ENCODE measurements at places on chromosomes 16 and 17.

DNA sequence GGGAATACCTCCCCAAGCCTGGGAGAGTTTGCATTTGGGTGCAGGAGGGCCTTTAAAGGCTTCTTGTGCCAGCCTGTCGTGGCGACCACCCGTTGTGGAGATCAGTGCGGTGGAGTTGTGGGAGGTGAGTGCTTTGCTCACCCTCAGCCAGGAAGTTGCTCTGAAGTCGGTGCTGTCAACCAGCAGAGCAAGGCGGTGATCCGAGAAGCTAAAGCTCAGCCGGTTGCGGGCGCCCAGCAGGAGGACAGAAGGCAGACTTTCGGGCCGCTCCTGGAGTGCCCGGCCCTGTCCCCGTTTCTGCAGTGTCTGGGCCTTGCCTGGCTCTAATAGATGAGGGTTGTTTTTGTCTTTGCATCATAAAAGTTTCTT is 1.4 kb downstream of the UBE2I start:
- H3K27ac ChIP-seq = no peak overlapping the region
- H3K27me3 ChIP-seq = no peaks in the 10 kb centered on the region
- peaks cover 4% of the 10 kb centered on the region for H3K36me3 ChIP-seq
- peak overlapping the region; percentile 87 for H3K4me3 ChIP-seq
- peaks cover 14% of the 10 kb centered on the region for H3K4me1 ChIP-seq

DNA sequence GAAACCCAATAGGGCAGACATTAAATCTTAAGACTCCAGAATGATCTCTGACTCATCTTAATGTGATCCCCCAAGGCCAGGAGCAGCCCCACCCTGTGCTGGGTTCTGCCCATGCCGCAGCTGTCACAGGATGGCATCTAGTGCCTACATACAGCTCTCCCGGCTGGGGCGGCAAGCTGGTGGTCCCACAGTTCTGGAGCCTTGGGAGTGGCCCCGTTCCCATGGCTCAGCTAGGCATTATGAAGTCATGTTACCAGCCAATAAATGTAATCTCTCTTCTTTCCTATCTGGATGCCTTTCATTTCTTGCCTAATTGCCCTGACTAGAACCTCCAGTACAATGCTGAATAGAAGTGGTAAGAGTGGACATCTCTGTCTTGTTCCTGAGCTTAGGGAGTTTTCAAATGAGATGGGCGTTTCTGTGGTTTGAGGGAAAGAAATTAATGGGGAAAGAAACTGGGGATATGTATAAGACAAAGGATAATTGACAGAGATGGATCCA is 95.7 kb upstream of the DNAH17 start:
- H3K36me3 ChIP-seq = peaks cover 33% of the 10 kb centered on the region
- no peak for DNase-seq
- H3K27ac ChIP-seq = no peak overlapping the region
- H3K4me1 ChIP-seq = no peaks in the 10 kb centered on the region

DNA sequence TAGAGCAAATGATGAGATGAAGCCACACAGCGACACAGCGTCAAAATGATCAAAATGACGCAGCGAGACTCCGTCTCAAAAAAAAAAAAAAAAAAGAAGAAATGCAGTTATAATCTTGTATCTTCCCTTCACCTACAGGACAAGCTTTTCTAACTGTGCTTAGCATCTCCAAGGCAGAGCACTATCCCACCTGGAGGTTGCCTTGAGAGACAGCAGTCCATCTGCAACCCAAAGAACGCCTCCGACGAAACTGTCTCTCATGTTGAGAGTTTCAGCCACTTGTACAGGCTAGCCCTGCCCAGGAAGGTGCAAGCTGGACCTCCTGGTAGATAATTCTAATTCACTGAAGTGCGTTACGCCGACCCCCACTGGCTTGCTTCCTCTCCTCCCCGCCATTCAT is 46.7 kb upstream of the GCSH start:
- H3K36me3 ChIP-seq = no peaks in the 10 kb centered on the region
- peaks cover 2% of the 10 kb centered on the region for H3K27me3 ChIP-seq
- H3K4me3 ChIP-seq = no peak overlapping the region
- no peak overlapping the region for H3K27ac ChIP-seq
- no peak for DNase-seq
- no peaks in the 10 kb centered on the region for H3K4me1 ChIP-seq

- H3K27me3 ChIP-seq = no peaks in the 10 kb centered on the region
- H3K4me1 ChIP-seq = no peaks in the 10 kb centered on the region
- H3K36me3 ChIP-seq = no peaks in the 10 kb centered on the region
- no peak overlapping the region for H3K4me3 ChIP-seq
- DNase-seq = no peak
Measured at GRCh38 chr17:39675390-39676082, 7.3 kb downstream of the PNMT start.

DNA sequence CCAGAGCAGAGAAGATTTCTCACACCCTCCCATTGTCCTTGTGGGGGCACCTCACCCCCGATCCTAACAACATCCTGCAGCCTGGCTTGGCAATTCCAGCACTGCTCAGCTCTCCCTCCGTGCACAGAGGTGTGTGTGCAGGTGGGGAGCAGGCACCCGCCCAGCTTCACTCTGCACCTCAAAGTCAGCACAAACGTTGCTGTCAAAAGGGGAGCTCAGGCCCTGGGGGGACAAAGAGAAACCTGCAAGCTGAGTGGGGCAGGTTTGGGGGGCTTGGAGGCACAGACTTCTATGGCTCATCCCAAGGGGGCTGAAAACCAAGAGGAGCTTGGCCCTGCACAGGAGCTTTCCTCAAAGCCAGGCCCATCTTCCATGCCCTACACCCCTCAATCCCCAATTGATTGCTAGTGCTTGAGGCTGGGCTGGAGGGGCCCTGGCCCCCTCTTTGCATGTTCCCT is 231.9 kb upstream of the TNRC6C start:
- DNase-seq = no peak
- H3K4me3 ChIP-seq = no peak overlapping the region
- H3K4me1 ChIP-seq = no peaks in the 10 kb centered on the region

GRCh38 chr16:20441191-20441590 is 10.1 kb upstream of the ACSM2A start:
- no peaks in the 10 kb centered on the region for H3K36me3 ChIP-seq
- no peak overlapping the region for H3K4me3 ChIP-seq
- no peak for DNase-seq
- no peaks in the 10 kb centered on the region for H3K27me3 ChIP-seq
- H3K27ac ChIP-seq = no peak overlapping the region

- no peak overlapping the region for H3K4me3 ChIP-seq
- H3K27ac ChIP-seq = no peak overlapping the region
- H3K4me1 ChIP-seq = no peaks in the 10 kb centered on the region
- H3K27me3 ChIP-seq = no peaks in the 10 kb centered on the region
Measured at GRCh38 chr17:44995436-44996001, 27.4 kb upstream of the C1QL1 start.

DNA sequence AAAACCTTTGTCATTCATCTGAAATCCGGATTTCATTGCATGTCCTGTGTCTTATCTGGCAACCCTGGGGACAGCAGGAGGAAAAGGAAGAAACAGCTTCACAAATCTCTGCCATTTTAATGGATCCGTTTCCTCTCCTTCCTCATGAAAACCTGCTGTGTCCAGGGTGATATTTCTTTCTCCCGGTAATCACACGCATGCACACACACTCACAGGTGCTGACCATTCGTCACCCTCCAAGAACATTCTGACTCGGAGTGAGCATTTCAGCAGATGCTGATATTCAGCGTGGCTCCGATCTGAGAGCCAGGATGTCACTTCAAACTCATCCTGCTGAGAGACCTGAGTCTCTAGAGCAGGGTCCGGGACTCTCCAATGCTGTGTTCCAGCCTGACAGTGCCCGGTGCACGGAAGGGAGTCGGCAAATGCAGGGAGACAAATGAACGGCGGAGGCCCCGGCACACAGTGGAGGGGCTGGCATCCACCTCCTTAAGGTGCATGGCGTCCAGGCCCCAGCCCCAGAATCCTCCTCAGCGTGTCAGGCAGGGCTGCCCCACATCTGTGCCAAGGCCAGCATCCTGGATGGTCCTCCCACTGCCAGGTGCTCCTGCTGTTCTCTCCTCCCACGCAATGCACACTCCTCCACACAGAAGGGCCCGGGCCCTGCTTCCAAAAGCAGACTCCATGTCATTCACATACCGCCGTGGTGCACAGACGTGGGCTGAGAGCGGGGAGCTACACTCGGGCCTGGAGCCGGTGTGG is 70.7 kb downstream of the RBFOX3 start:
- no peak for DNase-seq
- H3K4me1 ChIP-seq = no peaks in the 10 kb centered on the region
- H3K4me3 ChIP-seq = no peak overlapping the region
- H3K27me3 ChIP-seq = no peaks in the 10 kb centered on the region

GRCh38 chr17:79933863-79934652 is 94.8 kb upstream of the CBX4 start:
- peak; percentile 68 for DNase-seq
- peaks cover 12% of the 10 kb centered on the region for H3K4me1 ChIP-seq
- H3K4me3 ChIP-seq = no peak overlapping the region
- H3K36me3 ChIP-seq = peaks cover 5% of the 10 kb centered on the region

GRCh38 chr17:69597898-69598692 is 183.6 kb downstream of the MAP2K6 start:
- no peak overlapping the region for H3K4me3 ChIP-seq
- H3K4me1 ChIP-seq = peaks cover 37% of the 10 kb centered on the region
- no peaks in the 10 kb centered on the region for H3K27me3 ChIP-seq

DNA sequence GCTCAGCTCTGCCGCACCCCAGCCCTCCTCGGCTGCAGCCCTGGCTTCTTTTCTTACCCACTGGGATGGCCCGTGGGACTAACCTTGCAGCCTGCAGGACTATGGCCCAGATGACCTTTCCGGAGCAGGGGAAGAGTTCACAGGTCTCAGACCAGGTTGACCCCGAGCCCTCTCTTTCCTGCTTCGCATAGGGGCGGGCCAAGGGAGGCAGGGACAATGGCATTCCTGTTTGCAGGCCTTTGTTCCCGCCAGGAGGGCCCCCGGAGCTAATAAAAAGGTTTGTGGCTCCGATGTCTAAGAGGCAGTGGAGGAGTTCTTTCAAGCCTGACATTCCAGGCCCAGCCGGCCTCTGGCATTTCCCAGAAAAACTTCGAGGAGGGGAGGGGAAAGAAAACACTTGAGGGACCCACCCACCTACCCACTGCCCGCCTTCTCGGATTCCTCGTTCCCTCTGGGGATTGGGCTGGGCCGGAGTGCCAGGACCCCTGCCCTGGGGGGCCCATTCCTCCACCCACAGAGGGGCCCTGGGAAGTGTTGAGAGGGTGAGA is 5.8 kb upstream of the SOCS3 start:
- no peak for DNase-seq
- H3K36me3 ChIP-seq = no peaks in the 10 kb centered on the region
- H3K4me3 ChIP-seq = no peak overlapping the region
- H3K27ac ChIP-seq = no peak overlapping the region
- H3K27me3 ChIP-seq = no peaks in the 10 kb centered on the region
- peaks cover 10% of the 10 kb centered on the region for H3K4me1 ChIP-seq

DNA sequence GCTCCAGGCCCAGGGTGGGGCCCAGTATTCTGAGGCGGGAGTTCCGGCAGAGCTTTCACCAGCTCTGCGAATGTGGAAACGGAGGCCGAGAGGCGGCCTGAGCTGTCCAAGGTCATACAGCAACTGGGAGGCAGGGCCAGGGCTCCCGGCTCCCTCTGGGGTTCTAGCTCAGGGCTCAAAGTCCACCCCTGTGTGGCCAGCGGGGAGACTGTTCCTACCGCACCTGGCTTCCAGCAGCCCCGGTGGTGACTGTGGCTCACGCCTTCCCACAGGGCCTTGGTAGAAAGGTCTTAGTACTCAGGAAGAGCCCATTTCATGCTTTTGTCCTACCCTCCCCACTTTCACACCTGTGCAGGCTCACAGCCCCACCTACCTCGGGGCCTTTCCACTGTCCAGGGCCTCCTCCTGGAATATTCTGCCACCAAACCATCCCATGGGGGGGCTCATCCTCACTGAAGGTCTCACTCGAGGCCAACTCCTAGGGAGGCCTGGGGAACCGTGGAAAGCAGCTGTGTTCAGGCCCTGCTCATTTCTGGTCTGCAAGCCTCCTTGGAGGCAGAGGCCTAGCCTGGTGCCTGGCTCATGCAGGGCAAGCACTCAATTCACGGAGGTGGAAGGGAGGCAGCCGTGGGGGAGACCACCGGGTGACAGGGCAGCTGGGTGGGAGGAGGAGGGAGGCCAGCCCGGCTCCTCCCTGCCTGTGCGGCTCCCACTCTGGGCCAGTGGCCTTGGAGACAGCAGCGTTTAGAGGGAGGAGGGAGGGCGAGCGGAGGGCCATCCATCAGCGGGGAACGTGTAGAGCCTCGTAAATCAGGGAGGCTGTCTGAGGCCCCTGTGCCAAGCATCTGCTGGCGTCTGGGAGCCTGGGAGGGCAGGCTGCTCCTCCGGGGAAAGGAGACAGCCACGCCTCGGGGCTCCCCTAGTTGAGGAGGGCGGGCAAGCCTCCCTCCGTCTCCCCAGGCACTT is 12.7 kb upstream of the DOC2B start:
- no peaks in the 10 kb centered on the region for H3K27me3 ChIP-seq
- H3K27ac ChIP-seq = no peak overlapping the region
- DNase-seq = no peak
- no peaks in the 10 kb centered on the region for H3K36me3 ChIP-seq
- H3K4me1 ChIP-seq = peaks cover 1% of the 10 kb centered on the region
- no peak overlapping the region for H3K4me3 ChIP-seq

DNA sequence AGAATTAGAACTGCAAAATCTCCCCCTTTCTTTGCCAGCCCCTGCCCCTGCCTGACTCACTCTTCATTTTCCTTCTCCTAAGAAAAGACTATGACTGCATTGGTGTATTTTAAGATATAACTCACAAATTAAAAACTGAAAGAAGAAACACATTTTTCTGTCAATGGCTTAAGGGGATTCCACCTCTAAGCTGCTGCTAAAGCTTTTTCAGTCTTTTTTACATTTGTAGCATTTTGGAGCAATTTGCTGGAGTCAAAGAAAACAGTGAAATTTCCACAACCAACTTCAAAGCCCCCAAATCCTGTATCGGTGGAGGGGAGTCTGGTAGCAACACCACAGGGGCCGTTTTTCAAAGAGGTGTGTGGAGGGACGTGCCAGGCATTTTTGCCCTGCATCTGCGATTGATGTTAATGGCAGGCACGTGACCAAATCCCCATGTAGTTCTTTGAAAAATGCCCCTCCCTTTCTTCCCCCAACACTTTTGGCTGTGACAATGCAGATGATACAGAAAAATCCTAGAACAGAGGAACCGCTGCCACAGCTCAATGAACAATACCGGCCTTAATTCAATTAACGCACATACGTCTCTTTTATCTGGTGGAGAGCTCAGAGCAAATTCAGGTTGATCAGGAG is 28.5 kb downstream of the MAF start:
- H3K36me3 ChIP-seq = no peaks in the 10 kb centered on the region
- no peak overlapping the region for H3K4me3 ChIP-seq
- no peaks in the 10 kb centered on the region for H3K4me1 ChIP-seq
- no peak overlapping the region for H3K27ac ChIP-seq
- no peak for DNase-seq

DNA sequence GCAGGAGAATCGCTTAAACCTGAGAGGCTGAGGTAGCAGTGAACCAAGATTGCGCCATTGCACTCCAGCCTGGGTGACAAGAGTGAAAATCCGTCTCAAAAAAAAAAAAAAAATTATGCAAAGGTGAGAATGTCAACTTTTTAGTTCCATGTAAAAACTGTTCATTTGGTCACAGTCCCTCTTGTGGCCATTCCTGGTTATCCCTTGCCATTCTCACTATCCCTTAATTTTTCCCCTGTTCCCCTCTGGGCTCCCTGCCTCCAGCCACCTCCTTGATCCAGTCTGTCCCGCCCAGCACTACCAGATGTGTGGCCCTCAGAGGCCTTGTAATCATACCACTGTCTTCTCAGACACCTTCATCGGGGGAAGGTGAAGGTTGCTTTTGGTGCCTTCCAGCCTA is 23.4 kb downstream of the DCAF7 start:
- peaks cover 13% of the 10 kb centered on the region for H3K4me1 ChIP-seq
- H3K4me3 ChIP-seq = no peak overlapping the region
- H3K27ac ChIP-seq = no peak overlapping the region
- no peaks in the 10 kb centered on the region for H3K27me3 ChIP-seq
- no peak for DNase-seq
- H3K36me3 ChIP-seq = no peaks in the 10 kb centered on the region
